Endothelial cell (in vitro differentiated cells): ENCODE measurements at places on chromosomes 13 and 19. TPM values are rescaled to one million over a fixed set of nuclear protein-coding genes. Genes with fewer than 3 reads are reported as not detected.

FPR1 gene
- total RNA-seq, result 0.67 TPM

ZNF723 gene
- total RNA-seq, result not detected

TPT1 gene
- 7,126 TPM for total RNA-seq

TBXA2R gene
- total RNA-seq, result 7.3 TPM

USHBP1 gene
- 54.2 TPM for total RNA-seq

MBD3L4 gene
- total RNA-seq, result not detected

- no peak for DNase-seq
Measured at GRCh38 chr19:48296963-48297734, 27.3 kb downstream of the ZNF114 start.

DNA sequence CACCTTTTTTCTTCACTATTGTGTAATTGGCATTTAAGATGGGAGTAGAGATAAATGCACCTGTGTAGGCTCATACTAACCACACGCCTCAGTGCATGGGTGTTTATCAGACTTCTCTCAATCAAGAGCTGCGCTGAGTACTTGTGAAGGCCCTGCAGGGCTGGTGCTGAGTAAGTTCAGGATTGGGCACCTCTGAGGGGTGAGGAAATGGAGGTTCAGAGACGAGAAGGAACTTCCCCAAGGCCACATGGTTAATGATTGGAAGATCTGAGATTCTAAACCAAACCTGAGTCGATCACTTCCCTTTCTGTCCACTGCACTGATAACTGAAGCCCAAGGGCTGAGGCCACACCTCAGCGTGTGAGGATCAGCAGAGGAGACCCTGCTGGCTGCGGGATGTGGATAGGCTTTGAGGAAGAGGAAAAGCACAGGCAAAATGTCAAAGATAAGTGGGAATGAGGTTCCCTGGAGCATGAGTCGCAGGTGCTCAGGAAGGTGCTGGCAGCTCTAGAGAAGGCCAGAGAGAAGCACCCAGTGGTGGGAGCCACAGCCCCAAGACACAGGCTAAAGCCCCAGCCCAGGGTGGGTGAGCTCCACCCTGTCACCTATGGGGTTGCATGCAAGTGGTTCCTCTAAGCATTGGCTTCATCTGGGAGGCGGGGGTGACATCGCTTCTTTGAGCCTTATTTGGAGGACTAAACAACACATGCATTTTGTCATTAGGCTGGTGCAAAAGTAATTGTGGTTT is 32.3 kb upstream of the GJB6 start:
- no peak for DNase-seq

DNA sequence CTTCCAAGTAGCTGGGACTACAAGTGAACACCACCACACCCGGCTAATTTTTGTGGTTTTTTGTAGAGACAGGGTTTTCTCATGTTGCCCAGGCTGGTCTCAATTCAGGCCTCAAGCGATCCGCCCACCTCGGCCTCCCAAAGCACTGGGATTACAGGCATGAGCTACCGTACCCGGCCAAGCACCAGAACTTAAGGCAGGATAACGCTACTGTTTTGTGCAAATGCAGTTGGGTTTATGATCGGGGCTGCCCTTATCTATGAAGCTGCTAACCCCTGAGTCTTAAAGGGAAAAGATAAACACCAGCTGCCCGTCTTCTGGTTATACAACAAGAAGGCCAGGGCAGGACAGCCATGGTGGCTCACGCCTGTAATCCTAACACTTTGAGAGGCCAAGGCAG is 12.6 kb upstream of the TM6SF2 start:
- DNase-seq, result no peak

- no peak for DNase-seq
Measured at GRCh38 chr19:582497-583197, 7.0 kb upstream of the HCN2 start.

DNA sequence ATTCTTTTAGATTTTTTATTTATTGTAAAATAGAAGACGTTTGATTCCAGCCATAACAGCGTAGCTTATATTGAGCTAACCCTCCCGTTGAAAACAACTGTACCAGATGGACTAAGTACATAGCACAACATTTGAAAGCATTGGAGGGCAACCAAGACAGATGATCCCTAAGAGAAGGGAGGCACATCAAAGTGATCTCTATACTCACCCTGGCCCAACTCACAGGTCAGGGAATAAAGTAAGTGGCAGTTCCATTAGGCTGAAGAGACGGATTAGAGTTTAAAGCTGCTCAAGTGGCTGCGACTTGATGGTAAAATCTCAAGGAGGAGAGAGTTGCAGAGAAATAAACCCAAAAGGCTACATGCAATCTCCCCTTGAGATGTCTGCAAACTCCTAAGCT is 65.1 kb upstream of the ITM2B start:
- no peak for DNase-seq

DNA sequence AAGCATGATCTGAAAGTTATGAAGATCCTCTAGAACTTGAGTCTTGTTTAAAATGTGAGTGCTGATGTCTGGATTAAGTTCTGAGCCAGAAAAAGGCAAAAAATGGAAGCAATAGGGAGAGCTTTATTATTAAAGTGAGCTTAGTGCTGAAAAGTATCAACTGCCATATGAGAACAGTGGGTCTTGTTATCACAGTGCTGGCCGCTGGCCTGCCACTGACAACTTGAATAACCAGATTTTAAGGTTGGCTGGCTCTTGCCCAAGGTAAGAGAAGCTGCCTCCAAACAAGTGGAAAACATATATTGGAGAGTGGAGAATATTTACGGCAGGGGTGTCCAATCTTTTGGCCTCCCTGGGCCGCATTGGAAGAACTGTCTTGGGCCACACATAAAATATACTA is 33.9 kb downstream of the NUFIP1 start:
- no peak for DNase-seq

- DNase-seq, result no peak
Measured at GRCh38 chr13:34419025-34419424, 523.0 kb upstream of the NBEA start.
